ENCODE measurements at places on chromosomes 11 and 22.

DNA sequence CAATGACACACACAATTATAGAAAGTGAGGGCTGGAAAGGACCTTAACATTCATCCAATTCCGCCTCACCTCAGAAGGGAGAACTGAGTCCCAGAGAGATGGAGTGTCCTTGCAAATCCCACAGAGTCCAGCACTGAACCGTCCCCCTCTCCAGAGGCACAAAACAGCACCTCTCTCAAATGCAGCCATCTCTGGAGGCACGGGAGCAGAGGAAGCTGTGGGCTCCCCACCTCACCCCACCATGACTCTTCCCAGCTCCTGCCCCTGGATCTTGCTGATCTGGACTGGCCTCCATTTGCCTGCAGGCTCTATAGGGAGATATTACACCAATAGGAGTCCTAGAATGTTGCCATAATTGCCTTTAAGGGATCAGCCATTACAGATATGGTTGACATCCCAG lies 1.4 kb upstream of the DRD2 start:
- DNase-seq = no peak

DNA sequence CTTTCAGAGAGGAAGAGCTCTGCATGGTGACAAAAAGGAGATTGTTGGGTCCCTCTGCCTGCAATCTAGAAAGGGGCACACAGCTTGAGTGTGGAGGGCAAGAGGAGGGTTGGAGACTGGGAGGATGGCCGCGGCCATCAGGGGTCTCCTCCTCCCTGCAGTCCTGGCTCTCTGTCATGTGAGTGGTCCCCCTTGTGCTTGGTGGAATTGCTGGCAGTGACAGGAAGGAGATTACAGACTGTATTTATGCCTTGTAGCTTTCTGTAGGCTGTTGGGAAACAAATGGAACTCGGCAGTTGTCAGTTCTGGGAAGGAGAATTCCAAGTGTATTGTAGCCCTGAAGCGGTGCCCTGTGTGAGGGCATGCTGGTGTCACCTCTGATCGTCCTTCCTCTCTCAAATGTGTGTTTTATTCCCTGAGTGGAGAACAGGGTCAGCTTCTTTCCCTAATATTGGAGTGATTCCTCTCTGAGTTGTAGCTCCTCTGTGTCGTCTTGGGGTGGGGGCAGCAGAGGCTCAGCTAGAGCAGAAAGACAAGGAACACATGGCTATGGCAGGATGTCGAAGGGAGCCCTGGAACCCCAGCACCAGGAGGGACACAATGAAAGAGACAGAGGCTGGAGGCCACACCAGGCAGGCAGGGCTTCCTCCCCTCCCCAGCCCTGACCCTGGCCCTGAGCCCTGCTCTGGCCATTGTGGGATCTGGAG lies 163.1 kb downstream of the PKNOX2 start:
- DNase-seq = no peak

DNA sequence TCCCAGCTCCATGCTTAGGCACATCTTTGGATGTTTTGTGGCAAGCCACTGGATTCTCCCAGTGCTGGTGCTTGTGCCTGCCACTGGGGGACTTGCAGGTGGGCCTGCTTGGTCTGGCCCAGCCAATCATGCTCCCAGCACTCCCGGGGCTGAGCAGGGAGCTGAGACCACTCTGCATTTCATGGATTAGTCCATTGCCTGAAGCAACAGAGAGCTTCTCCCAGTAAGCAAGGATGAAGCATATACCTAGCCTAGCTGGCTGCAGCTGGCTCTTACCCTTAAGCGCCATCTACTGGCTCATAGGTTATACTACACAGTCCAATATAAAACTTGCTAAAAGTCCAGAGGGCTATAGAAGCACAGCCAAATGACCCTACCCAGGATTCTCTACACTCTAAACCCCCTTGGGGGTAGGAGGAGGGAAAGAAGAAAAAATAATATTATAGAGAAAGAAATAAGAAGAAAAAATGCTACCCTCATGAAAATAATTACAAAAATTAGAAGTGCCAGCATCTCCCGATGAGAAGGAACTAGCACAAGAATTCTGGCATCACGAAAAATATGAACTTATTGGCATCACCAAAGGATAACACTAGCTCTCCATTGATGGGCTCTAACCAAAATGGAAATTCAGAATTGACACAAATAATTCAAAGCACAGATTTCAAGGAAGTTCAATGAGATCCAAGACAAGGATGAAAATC lies 275.3 kb downstream of the C11orf87 start:
- no peak for DNase-seq

- DNase-seq = no peak
These were observed 38.7 kb downstream of the CD82 start for GRCh38 chr11:44604171-44604581.

GRCh38 chr22:49979587-49980264 lies 19.2 kb downstream of the PIM3 start:
- DNase-seq = no peak

DNA sequence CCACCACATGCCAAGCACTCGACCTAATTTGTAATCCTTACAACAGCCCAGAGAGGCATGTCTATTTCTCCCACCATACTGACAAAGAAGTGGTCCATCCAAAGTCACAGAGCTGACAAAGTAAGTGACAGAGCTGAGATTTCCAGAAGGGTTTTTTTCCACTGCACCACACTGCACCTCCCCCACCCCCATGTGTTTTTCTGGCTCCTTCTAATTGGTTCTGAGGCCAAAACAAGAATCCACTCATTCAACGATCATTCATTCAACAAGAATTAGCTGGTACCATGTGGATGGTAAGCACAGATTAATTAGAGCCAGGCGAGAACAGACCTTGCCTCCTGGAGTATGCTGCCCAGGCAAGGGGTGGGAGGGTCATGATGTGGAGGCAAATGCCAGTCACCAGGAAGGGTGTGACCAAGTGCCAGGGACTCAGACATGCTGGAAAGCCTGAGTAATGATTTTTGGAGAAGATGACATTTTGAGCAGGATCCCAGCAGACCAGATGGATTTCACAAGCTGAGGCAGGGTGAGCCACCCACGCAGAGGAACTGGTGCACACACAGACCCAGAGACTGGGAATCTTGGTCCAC lies 14.9 kb upstream of the PRG2 start:
- no peak for DNase-seq

DNA sequence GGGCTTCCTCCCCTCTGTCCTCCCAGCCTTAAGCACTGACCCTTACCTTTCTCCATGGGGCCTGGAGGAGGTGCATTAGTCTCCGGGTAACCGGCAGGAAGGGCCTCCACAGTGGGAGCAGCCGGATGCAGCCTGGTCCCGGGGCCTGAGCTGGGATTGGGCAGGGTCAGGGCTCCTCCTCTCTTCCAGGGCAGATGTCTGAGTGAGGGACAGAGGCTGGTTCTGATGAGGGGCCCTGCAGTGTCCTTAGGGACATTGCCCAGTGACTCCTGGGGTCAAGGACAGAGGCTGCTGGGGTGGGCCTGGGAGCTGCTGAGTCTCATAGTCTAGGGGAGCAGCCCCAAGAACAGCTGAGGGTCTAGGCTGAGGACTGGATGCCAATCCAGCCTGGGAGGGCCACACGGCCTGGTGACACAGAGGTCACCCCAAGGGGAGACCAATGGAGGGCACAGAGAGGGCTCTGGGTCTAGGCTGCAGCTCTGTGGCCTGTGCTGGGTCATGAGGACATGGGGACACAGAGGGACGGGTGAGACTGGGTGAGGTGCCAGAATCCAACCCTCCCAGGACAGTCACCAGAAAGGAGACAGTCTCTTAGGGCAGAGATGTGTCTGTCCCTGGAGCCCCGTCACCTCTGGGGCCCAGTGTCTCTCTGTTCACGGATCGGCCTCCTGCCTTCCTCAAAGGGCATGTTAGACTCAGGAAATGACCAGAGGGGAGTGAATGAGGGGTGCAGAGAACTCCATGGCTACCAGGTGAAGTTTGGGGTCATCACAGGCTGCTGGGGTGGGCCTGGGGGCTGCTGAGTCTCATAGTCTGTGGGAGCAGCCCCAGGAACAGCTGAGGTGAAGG lies 6.5 kb downstream of the IGLL5 start:
- no peak for DNase-seq

DNA sequence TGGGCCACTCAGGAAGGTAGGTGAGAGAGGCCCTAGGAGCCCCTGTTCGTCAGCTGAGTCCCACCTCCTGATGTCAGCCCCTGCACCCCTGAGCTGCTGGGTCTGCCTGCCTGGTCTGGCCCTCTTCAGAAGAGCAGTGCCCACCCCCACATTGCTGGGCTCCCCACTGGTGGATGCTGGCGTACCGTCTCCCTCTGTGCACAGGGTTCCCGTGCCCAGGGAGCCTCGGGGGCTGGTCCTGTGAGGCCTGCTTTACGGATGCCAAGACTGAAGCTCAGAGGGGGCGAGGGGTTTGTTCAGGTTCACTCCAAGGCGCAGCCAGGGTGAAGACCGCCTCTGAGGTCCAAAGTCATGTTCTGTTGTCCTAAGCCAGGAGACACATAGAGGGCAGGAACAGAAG lies 44.7 kb upstream of the GCAT start:
- DNase-seq = no peak

DNA sequence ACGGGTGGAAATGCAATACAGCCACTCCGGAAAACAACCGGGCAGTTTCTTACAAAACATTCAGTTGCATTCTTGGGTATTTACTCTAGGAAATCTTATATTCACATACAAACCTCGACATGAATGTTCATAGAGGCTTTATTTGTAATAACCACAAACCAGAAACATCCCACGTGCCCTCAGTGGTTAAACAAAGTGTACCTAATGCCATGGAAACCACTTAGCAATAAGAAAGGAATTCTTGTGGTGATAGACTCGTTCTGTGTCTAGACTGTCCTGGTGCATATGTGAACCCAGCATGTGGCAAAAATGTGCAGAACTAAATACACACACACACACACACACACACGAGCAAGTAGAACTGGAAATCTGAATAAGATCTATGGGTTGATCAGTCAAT lies 1073.3 kb downstream of the TBC1D22A start:
- no peak for DNase-seq

DNA sequence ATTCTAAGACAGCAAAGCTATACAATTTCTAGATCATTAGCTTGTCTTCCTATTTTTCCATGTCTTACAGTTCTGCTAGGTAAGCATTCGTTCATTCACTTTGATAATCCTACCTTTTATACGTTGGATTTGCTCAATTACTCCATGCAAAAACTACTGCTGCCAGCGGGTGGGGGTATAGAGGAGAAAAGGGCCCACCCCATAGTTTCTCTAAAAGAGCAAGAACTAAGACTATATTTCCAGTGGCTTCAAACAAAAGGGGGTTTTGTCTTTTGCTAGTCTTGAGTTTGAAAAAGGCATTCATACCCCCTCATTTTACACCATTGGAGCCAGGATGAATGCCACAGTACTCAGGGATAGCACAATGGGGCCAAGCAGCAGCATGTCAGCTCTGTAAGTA lies 155.7 kb downstream of the WT1 start:
- DNase-seq = no peak

DNA sequence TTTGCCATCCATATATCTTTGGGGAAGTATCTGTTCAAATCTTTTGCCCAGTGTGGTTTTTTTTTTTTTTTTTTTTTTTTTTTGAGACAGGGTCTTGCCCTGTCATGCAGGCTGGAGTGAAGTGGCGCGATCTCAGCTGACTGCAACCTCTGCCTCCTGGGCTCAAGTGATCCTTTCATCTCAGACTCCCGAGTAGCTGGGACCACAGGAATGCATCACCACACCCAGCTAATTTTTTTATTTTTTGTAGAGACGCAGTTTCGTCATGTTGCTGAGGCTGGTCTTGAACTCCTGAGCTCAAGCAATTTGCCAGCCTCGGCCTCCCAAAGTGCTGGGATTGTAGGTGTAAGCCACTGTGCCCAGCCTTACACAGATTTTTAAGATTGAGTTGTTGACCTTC lies 4.8 kb upstream of the FAM118A start:
- no peak for DNase-seq

GRCh38 chr11:57656885-57657193 lies 723 bp upstream of the CLP1 start:
- no peak for DNase-seq

DNA sequence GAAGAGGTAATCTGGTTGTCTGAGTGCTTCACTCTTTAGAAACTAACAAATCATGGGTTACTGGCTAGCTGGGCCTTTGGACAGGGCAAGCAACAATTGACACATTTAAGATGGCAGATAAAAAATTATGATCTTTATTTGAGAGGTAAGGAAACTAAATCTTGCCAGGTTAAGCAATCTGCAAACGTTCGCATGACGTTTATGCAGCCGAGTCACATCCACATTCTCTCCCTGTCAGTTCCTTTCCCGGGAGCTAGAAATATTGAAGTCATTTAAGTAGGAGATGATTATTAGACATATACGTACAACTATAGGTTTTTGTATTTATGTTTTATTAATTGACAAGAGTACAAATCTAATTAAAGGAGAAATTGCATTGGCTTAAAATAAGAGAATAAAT lies 57.4 kb upstream of the RCN1 start:
- no peak for DNase-seq

DNA sequence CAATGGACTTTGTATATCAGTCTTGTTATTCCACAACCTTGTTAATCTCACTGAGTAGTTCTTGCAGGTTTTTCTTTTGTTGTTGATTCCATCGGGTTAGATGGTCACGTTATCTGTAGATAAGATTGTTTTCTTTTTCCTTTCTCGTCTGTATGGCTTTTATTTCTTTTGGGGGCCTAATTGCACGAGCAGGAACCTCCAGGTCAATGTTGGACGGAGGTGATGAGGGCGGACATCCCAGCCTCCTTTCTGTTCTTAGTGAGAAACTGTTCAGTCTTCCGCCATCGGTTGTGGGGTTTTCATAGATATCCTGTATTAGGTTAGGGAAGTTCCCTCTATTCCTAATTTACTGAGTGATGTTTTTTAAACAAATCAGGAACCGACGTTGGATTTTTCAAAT lies 4.8 kb upstream of the PRR33 start:
- no peak for DNase-seq

GRCh38 chr11:35814081-35814695 lies 129.7 kb upstream of the LDLRAD3 start:
- no peak for DNase-seq

GRCh38 chr11:130599073-130599654 lies 150.7 kb downstream of the ADAMTS15 start:
- no peak for DNase-seq

DNA sequence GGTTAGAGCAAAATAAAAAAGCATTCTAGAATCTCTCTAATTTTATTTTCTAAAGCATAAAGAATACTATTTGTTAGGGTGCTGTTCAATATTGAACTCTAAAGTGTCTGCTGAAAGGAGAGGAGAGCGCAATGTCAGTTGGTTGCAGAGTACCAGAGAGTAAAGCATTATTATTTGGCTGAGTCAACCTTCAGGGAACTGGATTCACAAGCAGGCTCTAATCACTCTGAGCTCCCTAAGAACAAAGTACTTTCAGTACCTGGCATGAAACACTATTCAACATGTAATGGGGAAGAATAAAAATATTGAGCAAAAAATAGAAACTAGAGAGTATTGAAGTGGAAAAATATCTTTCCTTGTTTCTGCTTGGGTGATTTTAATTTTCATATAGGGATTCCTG lies 961.0 kb upstream of the CCDC90B start:
- no peak for DNase-seq

GRCh38 chr11:92251980-92252379 lies 27.4 kb downstream of the FAT3 start:
- DNase-seq = no peak

- DNase-seq = no peak
These were observed 131.8 kb downstream of the UVRAG start for GRCh38 chr11:75946531-75947530.

GRCh38 chr22:20025401-20026203 lies 4.7 kb downstream of the TANGO2 start:
- no peak for DNase-seq

GRCh38 chr11:34143048-34143447 lies 37.6 kb downstream of the NAT10 start:
- DNase-seq = no peak

All from stimulated activated CD4-positive, alpha-beta T cell treated with anti-CD3 and anti-CD28 coated beads, Interleukin-1b, Interleukin-23, amount 100 ng/mL, for 4 hours (primary cell).